ENCODE measurements at places on chromosomes 6 and 20. TPM values are rescaled to one million over a fixed set of nuclear protein-coding genes. Genes with fewer than 3 reads are reported as not detected.

- DNase-seq, result no peak
These were observed 14.1 kb downstream of the FKBP5 start for GRCh38 chr6:35674594-35674993.

GRCh38 chr6:119540417-119540816 lies 190.9 kb upstream of the MAN1A1 start:
- no peak for DNase-seq

DNA sequence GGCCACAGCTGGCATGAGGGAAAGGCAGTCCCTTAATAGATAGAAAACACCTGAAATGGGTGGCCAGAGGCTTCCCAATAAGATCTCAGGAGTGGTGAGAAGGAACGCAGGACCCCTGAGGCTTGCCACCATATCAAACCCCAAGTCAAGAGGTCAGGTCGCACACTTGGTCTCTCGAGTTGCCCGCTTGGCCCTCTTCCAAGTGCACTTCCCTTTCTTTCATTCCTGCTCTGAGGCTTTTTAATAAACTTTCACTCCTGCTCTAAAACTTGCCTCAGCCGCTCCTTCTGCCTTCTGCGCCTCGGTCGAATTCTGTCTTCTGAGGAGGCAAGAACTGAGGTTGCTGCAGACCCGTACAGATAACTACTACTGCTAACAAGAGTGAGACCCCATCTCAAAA lies 64.2 kb downstream of the SLC2A10 start:
- no peak for DNase-seq

DNA sequence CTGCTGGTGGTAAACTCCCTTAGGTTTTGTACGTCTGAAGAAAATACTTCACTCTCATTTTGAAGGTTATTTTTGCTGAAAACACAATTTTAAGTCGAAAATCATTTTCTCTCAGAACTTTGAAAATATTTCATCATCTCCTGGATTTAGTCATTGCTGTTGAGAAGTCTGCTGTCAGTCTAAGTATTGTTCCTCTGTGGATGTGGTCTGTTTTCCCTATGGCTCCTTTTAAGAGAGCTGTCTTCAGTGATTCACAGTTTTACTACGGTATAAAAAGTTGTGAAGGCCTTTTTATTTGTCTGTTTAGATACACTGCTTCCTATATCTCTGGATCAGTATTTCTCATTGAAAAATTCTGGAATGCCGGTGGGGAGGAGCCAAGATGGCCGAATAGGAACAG lies 159.3 kb downstream of the GJA10 start:
- no peak for DNase-seq

DNA sequence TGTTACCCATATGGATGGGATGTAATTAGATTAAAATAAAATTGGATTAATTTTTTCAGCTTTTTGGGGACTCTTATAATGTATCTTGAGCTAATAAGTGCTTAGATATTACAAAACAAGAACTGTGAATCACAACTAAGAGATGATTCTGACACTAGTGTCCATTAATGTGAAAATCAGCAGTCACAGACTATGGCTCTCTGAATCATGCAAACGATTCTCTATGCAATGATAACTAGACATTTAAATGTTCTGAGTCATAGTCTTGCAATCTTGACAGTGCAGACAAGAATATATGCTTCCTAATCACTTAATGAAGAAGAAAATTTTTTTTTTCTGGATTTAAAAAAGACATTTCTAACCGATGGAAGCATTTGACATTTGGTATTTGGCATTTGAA lies 82.2 kb upstream of the OPRM1 start:
- DNase-seq, result peak; percentile 15

DNA sequence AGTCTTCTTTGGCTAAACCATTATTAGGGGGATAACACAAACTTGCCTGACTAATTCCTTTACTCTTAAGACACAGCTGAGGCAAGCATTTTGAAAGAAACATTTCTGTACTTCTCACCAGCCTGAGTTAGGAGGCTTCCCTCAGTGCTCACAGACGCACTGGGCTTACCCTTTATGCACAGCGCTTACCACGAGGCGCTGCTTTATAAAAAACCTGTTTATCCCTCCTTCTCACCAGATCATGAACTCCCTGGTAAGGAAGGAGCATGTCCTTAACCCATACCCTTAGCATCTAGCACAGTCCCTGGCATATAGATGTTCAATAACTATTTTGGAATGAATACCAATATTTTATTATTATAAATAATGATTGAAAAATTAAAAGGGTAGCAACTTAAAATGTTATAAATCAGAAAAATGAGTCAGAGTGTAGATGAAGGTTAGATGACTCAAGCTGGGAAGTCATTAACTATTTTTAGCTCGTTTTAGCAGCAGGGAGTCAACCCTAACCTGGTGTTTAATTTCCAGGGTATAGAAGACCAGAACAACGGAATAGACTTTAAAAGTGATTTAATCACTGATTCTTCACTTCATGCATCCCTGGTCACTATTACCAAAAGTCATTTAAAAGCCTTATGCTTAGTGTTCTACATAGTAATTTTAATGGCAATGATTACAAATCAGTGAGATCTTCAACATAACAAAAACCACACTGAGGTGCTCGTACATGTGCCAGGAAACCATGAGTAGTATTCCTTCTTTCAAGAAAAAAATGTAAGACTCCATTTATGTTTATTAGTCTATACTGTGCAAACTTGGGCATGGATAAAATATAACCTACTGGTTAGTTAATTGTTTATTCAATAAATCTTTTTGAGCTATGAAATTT lies 4.1 kb upstream of the TPD52L1 start:
- peak; percentile 82 for DNase-seq

- no peak for DNase-seq
These were observed 170.7 kb upstream of the MLN start for GRCh38 chr6:33974471-33974870.

- no peak for DNase-seq
These were observed 8.8 kb upstream of the DEF6 start for GRCh38 chr6:35288834-35289233.

- DNase-seq, result no peak
These were observed 8.7 kb downstream of the GCM1 start for GRCh38 chr6:53139841-53140413.

DNA sequence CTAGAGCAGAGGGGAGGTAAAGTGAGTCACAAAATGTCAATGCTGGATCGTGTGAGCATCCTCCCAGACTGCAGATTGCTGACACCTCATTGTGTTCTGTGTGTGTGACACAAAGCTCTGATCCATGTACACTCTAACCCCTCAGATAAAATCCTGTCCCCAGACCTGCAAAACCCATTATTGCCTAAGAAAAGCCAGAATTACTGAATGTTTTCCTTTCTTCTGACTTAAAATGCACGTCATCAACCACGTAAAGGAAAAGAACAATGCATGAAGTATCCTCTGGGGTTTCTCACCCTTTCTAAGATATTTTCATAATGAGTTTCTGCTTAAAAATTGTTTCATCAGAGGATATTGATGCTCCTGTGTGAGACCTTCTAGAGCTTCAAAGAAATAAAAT lies 218.0 kb upstream of the PREP start:
- DNase-seq, result peak; percentile 13

NMBR gene
- total RNA-seq, result not detected

GRCh38 chr6:134146268-134147033 lies 94.0 kb upstream of the SLC2A12 start:
- no peak for DNase-seq

DNA sequence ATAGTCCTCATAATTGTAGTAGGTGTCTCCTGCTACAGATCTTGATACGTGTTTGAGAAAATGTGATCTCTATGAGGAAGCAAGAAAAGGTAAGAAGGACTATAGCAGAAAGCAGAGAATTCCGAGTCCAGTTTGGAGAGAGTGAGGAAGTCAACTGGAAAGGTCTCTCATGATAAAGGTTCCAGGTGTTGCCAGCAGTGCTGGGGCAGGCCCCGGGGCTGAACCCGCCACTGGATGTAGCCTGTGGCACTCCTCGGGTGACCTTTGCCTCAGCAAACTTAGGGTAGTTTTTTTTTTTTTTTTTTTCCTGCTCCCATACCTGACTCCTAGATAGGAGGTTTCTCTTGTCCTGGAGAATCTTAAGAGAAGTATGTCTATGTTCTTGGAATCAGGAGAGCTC lies 62.8 kb downstream of the FAM120B start:
- no peak for DNase-seq

DNA sequence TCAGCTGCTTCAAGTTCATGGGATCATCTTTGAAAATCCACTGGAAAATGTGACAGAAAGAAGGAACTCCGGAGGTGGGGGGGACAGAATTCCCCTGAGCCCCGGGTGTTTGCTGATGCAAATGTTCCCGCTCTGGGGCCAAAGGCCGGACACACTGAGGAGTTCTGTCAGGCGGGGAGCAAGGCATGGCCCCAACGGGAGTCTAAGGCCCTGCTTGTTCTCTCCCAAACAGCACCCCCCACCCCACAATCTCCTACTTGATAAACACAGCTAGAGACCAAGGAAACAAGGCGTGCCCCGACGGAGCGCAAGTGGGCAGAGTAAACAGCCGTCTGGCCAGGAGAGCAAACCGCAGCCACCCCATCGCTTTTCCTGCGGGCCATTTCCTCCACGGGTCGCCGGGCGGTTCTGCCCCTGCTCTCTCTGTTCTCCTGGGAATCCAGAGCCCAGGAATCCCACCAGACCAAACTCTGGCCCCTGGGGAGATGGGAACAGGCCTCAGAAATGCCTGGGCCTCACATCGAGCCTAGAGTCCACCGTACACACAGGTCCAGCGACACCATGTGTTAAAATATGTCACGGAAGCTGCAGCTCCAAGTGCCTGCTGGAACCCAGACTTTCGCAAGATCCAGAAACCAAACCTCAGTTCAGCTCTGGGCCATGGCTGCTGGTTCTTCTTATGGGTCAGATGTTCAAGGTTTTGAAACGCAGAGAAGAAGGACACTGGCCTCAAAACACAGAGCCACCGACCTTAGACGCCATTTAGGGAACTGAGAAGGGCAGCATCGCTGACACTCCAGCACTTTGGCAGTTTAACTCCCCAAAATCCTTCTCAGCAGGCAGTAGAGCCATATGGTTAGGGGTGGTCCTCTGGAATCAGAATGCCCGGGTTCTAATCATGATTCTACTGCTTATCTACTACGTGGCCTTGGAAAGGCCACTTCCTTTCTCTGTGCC lies 104.2 kb downstream of the PREX1 start:
- no peak for DNase-seq

FAXC gene
- total RNA-seq, result 3.5 TPM

- DNase-seq, result peak; percentile 12
These were observed 46.4 kb upstream of the LAMP5 start for GRCh38 chr20:9467995-9468394.

- peak; percentile 57 for DNase-seq
These were observed 85.4 kb upstream of the PRSS16 start for GRCh38 chr6:27161946-27162603.

GRCh38 chr20:57350081-57350710 lies 859 bp upstream of the RAE1 start:
- DNase-seq, result no peak

MYLK2 gene
- 0.15 TPM for total RNA-seq

COX4I2 gene
- not detected for total RNA-seq

GRCh38 chr20:24089576-24089975 lies 101.0 kb upstream of the GGTLC1 start:
- no peak for DNase-seq

GRCh38 chr6:151475653-151476523 lies 17.9 kb upstream of the CCDC170 start:
- DNase-seq, result peak; percentile 71

RAET1E gene
- total RNA-seq, result 1.5 TPM

RING1 gene
- 48.5 TPM for total RNA-seq

GRCh38 chr20:52290569-52290968 lies 99.0 kb upstream of the ZFP64 start:
- DNase-seq, result no peak

MUCL3 gene
- total RNA-seq, result not detected

DNA sequence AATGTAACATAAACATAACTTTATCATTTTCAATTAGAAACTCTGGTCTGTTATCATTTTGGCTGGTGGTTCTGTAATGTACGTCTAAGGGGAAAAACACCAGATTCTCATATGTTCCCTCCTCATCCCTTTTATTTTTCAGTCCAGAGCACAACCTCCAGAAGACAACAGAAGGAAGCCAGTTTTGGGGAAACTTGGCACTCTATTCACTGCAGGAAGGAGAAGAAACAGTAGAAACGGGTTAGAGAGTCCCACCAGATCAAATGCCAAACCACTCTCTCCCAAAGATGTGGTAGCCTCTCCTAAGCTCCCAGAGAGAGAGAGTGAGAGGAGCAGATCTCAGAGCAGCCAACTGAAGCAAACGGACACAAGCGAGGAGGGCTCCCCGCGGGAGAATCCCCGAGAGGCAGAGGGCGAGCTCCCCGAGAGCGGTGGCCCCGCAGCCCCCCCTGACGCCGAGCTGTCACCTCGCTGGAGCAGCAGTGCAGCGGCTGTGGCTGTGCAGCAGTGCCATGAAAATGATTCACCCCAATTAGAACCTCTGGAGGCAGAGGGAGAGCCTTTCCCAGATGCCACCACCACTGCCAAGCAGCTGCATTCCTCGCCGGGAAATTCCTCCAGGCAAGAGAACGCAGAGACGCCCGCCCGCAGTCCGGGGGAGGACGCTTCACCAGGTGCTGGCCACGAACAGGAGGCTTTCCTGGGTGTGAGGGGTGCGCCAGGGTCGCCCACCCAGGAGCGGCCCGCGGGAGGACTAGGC lies 117.8 kb downstream of the RTN4IP1 start:
- peak; percentile 87 for DNase-seq
